Fibroblast of lung (primary cell): ENCODE measurements at places on chromosomes 3 and 15. TPM values are rescaled to one million over a fixed set of nuclear protein-coding genes. Genes with fewer than 3 reads are reported as not detected.

GRCh38 chr3:129687586-129688125 lies 81.2 kb upstream of the PLXND1 start:
- DNase-seq: peak; percentile 29

The MYEF2 gene
- 6.2 and 13.5 TPM in 2 replicates for total RNA-seq

- no peak for DNase-seq
These were observed 36.4 kb downstream of the EIF3J start for GRCh38 chr15:44573386-44573785.

The WDR72 gene
- not detected in 2 replicates for total RNA-seq

DNA sequence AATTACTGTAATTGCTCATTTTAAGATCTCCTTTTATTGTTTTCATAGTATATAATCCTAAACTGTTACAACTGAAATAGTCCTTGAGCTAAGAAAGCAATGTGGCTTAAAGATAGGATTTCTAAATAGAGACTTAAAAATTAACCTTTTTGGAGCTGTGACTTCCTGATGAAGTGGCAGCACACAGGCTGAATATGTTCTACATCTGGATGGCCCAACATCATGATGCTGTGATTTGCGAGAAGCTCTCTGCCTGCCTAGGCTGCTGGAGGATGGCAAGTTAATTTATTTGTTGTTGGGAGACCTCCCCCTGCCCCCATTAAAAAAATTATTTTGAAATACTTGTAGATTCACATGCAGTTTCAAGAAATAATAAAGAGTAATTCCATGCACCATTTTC lies 134.5 kb downstream of the IGF1R start:
- DNase-seq: no peak

DNA sequence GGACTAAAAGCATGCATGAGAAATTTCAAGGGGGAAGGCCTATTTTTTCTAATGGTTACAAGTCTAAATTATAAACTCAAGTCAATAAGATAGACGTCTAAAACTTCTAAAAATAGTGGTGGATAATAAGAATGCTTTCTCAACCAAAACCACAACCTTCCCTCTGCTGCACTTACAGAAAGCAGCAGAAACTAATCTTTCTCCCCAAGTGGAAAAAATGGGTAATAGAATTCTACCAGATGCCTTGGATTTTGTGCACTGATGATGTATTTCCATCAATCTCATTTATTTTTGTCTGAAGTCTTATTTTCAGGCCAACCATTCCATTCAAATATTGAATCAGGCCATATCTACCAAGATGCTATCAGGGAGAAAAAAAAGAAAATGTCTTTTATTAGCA lies 344.7 kb downstream of the NEK10 start:
- DNase-seq: no peak

The SNTN gene
- total RNA-seq: not detected in 2 replicates

DNA sequence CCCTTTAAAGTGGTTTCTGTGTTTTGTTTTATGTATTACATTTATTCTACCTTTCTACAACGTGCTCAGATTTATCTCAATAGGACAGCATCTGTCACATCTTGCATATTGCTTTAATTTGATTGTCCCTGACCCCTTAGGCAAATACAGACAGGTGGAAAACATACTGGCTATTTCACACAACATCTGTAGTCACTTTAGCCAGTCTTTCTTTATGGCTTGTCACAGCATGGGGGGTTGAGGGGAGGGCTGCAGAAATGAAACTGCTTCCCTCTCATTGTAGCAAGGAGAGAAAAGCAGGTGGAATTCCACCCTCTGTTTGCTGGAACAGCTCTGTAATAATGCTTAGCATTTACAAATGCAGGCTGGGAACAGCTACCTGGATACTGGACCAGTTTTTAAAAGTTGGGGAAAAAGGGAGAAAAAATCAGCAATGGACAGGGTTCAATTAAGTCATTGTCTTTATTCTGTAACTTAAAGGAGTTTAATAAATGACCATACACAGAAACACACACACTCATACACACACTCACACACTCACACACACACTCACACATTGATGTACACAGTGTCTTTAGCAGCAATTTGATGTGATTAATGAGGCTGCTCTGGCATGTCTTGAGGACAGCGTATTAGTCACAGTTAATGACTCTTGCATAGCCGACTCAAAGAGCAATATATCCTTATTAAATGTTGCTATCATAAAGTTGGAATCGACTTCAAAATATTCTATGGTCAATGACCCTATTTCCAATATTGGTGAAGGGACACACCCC lies 283.7 kb upstream of the GBE1 start:
- peak; percentile 30 for DNase-seq

The KLHL40 gene
- total RNA-seq: not detected in 2 replicates

DNA sequence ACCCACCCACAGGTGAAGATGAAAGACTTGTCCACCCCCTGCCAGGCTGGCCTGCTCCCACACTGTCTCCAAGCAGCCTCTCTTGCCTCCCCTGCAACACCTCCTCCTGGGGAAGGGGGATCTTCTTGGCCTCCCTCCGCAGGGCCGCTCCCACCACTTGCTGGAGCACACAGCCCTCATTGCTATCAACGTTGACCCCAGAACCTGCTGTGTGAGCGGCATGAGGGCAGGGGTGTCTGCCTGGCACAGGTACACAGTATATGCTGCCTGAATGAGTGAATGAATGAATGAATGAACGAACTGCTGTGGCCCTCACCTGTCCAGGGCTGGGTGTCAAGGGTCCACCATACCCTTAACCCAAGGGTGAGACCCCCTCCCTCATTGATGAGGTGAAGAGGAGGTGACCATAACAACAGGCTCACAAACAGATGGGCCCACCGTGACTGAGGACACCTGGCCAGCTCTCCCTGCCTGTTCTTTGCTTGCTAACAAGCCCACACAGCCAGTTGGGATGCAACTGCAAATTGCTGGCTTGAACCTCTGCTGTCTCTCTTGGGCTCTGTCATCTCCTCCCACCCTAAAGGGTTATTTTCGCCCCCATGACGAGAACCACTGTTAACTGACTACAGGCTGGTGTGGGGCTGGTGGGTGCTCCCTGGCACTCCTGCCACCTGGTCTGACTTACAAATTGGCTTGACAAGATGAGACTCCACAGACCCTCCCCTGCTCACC lies 22.5 kb downstream of the SLC41A3 start:
- DNase-seq: no peak

The PIGZ gene
- total RNA-seq: 0.51 and 0.66 TPM in 2 replicates

DNA sequence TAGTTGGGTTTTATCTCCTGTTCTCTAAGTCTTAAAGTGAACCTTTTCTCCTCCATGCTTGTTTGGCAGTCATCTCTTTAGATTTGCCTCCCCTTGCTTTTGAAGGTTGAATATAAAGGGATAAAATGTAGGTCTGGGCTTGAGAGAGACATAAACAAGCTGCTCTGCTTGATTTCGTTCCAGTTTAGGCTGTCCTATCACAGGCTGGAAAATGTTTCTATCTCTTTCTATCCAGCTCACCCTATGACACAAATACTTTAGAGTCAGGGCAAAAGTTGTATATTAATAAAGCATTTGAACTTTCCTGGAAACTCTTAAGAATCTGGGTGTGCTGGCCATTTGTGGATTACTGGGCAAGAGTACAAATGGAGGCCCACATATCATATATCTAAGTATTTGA lies 29.5 kb upstream of the ZBBX start:
- no peak for DNase-seq

- DNase-seq: peak; percentile 96
These were observed 11.7 kb downstream of the BCL2L10 start for GRCh38 chr15:52100807-52101442.

- no peak for DNase-seq
These were observed 60.4 kb downstream of the LYZL4 start for GRCh38 chr3:42349765-42350594.

DNA sequence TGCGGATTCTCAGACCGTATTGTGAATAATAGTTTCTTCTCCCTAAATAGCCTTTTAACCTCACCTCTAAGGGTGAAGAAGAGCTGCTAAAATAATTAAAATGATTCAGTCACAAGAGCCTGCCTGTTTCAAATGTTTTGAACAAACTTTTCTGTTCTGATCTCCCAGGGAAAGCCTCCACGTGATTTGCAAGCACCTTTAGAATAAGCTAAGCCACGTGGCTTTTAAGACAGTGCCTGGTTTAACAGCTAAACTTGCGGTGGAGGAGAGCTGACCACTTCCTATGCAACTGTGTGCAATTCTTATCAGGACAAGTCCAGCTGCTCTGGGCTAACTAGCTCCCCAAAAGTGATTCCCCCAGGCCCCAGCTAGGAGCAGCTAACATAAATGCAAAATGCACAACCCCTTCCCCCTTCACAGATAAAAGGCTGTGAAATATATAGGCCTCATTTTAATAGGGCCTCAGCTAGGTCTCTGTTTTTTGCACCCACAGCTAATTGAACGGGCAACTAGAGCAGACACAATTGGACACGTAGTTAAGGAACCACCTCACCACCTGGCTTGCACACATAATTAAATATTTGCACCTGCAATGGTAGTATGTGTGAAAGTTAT lies 401.2 kb upstream of the NR2F2 start:
- peak; percentile 63 for DNase-seq

The OR5K2 gene
- not detected in 2 replicates for total RNA-seq

The RTP4 gene
- total RNA-seq: 2.1 and 3.5 TPM in 2 replicates

- peak; percentile 13 for DNase-seq
These were observed 141.7 kb downstream of the OSBPL10 start for GRCh38 chr3:31839144-31839917.

GRCh38 chr15:89775815-89776214 lies 317 bp upstream of the MESP2 start:
- no peak for DNase-seq

DNA sequence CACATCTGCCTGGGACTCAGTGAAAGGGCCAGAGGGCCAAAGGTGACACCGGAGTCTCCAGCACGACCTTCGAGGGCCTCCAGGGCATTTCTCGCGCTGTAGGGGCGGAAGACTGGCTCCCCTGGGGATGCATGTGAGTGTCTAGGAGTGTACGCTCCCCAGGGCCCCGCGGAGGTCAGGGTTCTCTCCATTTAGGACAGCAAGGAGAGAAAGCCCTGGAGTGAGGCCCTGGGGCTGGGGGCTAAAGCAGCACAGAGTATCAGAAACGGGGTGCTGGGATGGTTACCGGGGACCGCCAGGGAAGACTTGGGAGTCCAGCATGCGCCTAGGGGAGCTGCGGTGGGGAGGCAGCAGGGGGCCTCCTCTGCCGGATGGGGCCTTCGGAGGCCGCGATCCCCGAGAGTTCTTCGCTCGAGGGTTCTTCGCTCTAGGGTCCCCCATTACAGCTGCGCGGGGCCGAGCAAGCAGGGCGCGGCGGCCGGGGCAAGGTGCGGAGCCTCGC lies 595 bp upstream of the APBA2 start:
- DNase-seq: no peak

- DNase-seq: peak; percentile 54
These were observed 45.4 kb downstream of the SSR3 start for GRCh38 chr3:156509189-156510174.

The ZMAT3 gene
- total RNA-seq: 34.8 and 37.8 TPM in 2 replicates

- peak; percentile 58 for DNase-seq
These were observed 486 bp downstream of the LSG1 start for GRCh38 chr3:194671511-194671899.

The DCBLD2 gene
- total RNA-seq: 69.9 and 98.1 TPM in 2 replicates

GRCh38 chr15:39172380-39173281 lies 408.2 kb upstream of the THBS1 start:
- peak; percentile 89 for DNase-seq

The PTPRG gene
- 64.5 and 97.9 TPM in 2 replicates for total RNA-seq

DNA sequence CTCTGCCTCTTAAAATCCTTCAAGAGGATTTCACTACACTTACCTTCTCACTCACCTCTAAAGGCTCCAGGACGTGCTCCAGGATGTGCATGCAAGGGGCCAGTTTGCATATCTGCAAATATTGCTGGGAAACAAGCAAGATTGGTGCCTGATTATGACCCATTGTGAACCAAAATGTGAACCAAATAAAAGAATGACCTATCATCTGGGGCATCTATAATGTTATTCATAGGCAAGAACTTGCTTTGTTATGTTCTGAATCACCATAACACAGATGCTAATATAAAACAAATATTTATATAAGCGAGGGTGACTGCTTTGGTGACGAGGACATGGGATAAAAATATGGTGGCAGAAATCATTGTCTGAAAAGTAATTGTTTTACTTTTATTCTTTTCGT lies 5.5 kb downstream of the IL12A start:
- DNase-seq: peak; percentile 14

DNA sequence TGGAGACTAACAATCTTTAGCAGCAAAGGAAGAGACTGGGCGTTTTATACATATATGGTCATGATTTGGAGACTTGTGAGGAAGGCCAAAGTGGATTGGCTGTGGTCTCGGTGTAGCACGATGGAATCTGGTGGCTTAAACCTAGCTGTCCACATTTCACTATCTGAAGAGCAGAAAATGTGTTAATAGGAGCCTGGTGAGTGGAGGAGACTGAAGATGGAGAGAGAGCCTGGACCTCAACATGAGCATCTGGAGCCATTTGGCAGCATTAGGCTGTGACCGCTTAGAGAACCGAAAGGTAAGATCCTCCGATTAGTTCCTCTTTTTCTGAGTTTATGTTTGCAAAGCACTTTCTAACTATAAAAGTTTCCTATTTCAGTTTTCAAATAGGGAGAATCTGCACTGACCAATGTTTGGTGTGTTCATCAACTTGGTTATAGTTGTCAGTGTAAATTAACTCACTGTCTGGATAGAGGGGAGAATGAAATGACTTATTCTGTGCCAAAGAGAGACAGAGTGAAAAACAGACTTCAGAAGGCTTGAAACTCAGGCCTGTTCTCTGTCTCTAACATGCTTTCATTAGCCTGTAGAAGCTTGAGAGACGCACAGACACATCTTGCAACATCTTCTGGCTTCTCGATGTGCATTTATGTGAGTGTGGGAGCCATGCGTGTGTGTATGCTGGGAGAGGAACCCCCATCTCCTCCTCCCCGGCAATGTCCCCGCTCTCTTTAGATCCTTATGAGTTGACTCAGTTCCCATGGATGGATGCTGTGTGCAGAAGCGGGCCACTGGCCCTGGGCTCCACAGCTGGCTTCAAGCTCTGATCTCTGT lies 244.7 kb upstream of the TBL1XR1 start:
- peak; percentile 77 for DNase-seq

DNA sequence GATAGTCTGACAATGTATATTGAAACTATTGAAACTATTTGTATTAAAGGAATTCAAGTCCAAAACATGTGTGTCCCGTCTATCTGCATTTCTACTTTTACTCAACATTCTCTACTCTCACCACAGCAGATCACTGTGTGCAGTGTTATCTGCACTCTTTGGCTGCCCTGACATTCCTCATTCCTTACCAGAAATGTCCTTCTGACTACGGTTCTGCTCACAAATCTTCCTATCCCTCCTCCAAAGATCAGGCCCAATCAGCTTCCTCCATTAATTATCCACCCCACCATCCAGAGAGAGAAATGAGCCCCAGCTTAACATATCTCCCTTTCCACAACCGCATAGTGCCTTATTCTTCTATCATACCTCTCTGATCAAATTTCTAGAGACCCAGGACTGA lies 94.7 kb downstream of the TBL1XR1 start:
- DNase-seq: no peak

The UBA7 gene
- total RNA-seq: 50.1 and 57.1 TPM in 2 replicates
